Psoas muscle (tissue), 8 donors: ENCODE measurements at places on chromosomes 1 and 21. TPM values are rescaled to one million over a fixed set of nuclear protein-coding genes. Genes with fewer than 3 reads are reported as not detected.

GRCh38 chr1:29673669-29674626, 437.6 kb downstream of the PTPRU start:
- no peak for DNase-seq

The YOD1 gene
- 3.9 TPM for total RNA-seq

The SPRR3 gene
- total RNA-seq = not detected

DNA sequence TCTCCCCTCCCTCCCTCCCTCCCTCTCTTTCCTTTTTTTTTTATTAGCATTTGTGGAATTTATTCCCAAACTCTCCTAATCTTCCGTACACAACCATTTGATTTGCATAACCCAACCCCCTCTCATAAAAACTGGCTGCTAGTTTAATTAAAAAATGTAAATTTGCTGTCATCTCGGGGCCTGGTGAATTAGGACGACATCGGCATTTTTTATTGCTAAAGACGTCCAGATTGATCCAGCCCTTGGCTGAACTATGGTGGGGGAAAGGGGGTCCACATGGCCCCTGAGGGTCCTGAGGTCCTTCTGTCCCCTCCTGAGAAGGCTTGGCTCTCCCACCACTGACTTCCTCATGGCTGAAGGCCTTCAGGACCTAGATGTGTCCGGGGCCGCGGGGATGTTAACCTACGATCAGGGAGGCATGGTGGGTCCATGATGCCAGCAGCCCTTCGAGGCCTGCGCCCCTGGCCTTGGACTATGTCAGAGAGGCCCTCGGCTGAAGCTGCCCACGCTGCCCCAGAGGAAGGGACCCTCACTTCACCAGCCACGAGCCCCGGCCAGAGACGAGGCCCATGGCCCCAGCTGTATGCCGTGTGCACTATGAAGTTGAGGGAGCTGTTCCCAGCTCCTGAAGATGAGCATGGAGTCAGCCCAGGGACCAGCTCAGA, 105.2 kb downstream of the CASZ1 start:
- no peak for DNase-seq

The C1QA gene
- total RNA-seq = 32.7 TPM

The MYCL gene
- 1.7 TPM for total RNA-seq

The FAAH gene
- 11.0 TPM for total RNA-seq

GRCh38 chr1:66357478-66358197, 176.3 kb upstream of the SGIP1 start:
- no peak for DNase-seq

DNA sequence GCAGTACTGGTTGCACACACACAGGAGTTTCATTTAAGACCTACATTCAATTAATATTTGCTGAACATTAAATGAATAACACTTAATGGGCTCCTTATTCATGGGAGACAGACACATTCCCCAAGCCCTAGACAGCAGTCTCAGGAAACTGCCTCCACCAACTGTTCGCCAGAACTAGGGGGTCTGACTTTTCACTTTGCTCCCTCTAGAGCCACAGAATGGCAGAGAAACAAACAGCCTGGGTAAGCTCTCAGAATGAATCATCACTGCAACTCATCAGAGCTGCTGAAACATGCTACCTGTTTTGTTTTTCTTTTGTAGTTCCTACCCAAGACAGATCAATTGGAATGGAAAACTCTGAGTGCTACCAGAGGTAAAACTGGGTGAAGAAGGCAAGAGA, 31.7 kb downstream of the ELK4 start:
- DNase-seq = no peak

DNA sequence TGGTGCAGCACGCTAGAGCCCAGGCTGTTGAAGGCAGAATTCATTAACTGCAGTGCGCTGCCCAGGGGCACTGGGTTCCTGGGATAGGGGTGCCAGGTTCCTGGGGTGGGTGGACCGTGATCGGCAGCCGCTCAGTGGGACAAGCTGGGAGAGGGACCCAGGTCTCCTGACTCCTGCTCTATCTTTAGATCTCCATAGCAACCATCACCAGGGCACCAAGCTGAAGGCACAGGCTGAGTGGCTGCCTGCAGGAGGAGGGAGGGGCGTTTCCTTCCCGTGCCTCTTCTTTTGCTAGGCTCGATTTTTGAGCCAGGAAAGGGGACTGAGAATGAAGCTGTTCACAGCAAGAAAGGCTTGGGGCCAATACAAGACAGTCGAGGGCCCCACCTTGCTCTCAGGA, 20.9 kb upstream of the CDCP2 start:
- DNase-seq = no peak

GRCh38 chr1:169217636-169218035, 111.1 kb downstream of the ATP1B1 start:
- no peak for DNase-seq

- DNase-seq = no peak
These were observed 4.1 kb downstream of the HEYL start for GRCh38 chr1:39635205-39635870.

The MFAP2 gene
- 0.67 TPM for total RNA-seq

DNA sequence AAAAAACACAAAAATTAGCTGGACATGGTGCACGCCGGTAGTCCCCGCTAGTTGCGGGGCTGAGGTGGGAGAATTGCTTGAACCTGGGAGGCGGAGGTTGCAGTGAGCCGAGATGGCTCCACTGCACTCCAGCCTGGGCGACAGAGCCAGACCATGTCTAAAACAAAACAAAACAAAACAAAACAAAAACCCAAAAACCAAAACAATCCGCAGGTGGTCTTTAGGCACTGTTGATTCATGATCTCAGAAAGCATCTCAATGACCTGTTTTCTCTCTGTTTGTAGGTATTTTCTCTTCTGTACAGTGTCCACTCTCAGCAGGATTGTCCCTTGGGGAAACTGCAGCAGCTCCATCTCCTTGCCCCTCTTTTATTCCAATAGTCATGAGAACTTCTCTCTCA, 74.9 kb upstream of the ADGRL2 start:
- DNase-seq = no peak

- DNase-seq = no peak
These were observed 16.6 kb upstream of the CACYBP start for GRCh38 chr1:174982971-174983689.

DNA sequence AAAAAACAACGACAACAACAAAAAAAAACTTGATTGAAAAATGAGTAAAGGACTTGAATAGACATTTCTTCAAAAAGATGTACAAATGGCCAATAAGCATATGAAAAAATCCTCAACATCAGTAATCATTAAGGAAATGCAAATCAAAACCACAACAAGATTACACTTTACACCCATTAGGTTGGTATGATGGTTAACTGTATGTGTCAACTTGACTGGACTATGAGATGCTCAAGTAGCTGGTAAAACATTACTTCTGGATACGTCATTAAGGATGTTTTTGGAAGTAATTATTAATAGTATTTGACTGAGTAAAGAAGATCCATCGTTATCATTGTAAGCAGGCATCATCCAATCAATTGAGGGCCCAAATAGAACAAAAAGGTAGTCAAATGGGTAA, 34.9 kb upstream of the LYPLAL1 start:
- DNase-seq = no peak

The NR5A2 gene
- total RNA-seq = 0.84 TPM

GRCh38 chr1:110706621-110707020, 31.9 kb upstream of the KCNA3 start:
- DNase-seq = no peak
